Activated CD4-positive, alpha-beta T cell treated with anti-CD3 and anti-CD28 coated beads, Interleukin-2, amount 50 U/mL, for 1 hour (primary cell): ENCODE measurements at places on chromosomes 6 and 20.

DNA sequence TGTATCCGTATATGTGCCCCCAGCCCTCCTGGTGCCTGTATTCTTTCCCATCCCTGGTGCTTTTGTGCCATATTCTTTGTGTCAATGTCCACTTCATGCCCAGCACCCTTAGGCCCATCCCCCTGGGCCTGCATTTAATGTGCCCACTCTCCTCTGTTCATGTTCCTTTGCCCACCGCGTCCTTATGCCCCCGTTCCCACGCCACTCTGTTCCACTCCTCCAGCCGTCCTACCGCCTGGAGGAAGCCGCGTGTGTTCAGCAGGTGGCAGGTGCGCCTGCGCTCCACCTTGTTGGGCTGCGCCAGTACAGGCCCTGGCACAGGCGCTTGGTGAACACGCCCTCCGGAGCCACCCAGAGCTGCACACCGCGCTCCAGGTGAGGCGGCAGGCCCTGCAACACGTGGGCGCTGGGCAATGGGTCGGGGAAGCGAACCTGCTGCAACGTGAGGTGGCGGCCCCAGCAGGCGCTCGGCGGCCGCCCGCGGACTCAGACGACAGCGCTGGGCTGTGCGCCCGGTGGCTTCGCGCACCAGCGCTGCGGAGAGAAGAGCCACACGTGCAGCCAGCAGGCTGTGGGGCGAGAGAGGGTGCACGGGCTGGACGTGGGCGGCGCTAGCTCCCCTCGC is 4.0 kb upstream of the FOXS1 start:
- DNase-seq: no peak

DNA sequence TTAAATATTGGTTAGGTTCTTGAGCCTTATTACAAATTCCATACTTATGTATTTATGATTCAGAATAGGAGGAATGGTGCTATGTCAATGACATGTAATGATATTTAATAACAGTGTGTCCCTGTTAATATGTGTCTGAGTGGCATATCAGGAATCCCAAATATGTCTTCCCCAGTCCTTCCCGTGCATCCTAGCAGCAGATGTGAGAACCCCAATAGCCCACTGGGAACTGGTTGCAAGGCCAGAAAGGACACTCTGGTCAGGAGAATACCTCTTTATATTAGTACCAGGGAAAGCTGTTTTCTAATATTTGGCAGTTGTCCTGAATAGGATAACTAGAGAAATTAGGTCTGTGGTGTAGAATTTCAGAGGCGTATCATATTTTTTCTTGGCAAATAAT is 159.1 kb upstream of the PDE7B start:
- no peak for DNase-seq

GRCh38 chr6:89209457-89209856 is 7.7 kb downstream of the GABRR1 start:
- no peak for DNase-seq

GRCh38 chr6:143286251-143286795 is 164.2 kb downstream of the ADAT2 start:
- DNase-seq: no peak

GRCh38 chr20:51193066-51193772 is 170.3 kb upstream of the KCNG1 start:
- no peak for DNase-seq

DNA sequence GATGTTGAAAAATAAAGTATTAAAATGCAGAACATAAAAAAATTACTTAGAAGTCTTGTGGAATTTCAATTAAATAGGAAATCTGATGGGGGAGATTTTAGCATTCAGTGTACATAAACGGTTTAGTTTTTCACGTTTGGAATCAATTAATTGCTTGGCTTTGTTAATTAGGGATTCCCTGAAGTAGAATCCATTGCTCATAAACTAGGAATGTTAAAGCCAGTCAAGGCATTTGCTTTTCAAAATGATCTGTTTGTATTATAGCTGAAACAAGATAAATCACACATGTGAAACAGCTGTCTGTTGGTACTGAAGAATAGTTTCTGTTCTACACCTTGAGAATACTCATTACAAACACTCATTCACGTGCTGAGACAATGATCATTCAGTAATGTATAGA is 297.9 kb downstream of the TBC1D7 start:
- no peak for DNase-seq

DNA sequence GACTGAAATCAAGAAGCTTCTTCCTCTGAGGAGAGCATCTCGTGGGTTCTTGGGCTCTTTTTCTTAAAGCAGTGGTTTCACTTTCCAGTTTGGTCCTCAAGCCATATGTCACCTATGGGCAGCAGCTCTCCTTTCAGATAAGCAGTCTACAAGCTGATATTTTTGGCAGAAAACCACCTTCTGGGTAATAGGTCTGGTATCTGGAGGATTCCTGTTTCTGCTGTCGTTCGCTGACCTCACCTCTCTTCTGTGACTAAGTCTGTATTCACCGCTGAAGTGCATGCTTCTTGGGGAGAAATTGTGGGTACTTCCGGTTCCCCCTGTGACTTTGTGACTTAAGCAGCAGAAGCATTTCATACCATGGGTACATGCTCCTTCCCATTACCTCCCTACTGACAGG is 193.6 kb downstream of the EDN1 start:
- no peak for DNase-seq
